Psoas muscle (tissue), 8 donors: ENCODE measurements at places on chromosomes 1 and 21.

- no peak for DNase-seq
Measured at GRCh38 chr1:9912264-9912936, 2.3 kb upstream of the CTNNBIP1 start.

DNA sequence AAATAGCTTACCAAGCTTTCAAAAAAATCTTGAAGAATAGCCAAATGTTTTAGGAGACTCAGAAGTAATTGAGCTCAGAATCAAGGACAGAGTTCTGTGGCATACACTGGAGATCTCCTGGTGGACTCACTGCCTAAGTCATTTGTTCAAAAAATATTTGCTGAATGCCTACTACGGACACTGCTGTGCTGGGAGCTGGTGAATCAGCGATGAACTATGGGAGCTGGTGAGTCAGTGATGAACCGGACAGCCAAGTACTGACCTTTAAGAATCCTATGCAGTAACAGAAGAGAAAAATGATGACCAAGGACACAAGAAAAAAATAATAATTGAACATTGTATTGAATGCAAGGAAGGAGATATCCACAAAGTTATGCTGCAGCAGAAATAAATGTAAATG, 717.9 kb upstream of the CXADR start:
- no peak for DNase-seq

DNA sequence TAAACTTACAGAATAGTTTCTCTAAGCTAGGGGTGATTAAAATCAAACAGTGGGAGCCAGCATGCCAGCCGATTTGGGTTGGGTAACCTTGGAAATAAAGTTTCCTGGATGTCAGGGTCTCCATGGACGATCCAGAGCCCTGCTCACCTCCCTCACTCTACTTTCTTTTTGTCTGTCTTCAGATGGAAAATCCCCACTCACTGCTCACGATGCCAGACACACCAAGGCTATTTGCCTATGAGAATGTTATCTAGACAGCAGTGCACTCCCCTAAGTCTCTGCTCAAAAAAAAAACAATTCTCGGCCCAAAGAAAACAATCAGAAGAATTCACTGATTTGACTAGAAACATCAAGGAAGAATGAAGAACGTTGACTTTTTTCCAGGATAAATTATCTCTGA, 13.9 kb downstream of the SLAMF7 start:
- DNase-seq: no peak

DNA sequence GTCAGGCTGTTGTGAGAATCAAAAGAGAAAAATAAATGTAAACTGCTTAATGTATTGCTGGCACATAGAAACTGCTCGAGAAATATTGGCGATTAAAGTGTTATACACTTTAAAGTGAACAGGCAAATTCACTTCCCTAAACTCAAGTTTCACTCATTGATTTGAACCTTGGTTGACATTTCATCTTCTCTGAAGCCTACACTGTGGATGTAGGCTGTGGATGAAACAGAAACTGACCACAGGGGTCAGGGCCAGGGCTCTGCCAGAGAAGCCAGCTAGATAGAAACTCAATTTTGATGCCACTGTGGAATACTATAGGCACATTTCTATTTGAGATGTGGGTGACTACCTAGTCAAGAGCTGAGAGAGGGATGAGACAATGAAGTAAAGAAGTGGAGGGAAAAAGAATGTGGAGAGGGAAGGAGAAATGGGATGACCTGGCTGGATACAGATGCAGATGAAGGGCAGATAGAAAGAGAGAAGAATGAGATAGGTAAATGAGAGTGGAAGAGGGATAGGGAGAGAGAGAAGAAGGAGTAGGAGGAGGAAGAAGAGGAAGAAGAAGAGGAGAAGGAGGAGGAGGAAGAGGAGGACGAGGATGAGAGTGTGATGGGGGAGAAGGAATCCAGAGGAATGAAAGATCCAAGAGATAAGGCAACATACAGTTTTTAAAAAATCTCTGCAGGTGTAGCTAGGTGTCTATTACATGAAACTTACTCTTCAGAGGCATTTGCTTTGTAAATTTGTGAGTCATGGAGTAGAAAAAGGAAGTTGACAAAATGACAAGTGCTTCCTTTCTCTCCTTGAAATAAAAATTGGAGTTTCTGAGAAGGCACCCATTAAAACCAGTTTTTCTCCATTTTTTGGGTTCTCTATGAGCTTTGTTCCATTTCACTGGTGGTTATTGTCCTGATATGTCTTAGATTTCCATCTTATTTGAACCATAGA, 17.4 kb upstream of the CD1D start:
- no peak for DNase-seq

GRCh38 chr1:12618965-12619791, 1.2 kb upstream of the DHRS3 start:
- peak; percentile 82 for DNase-seq

- peak; percentile 90 for DNase-seq
Measured at GRCh38 chr1:1540090-1540817, at the start of gene TMEM240. TMEM240 (minus strand) TSS chr1:1540624; CDS start chr1:1540346, 278 bp downstream.

GRCh38 chr1:36397083-36397377, 678 bp downstream of the LSM10 start:
- DNase-seq: no peak

GRCh38 chr1:54428837-54429518, 22.8 kb upstream of the SSBP3 start:
- no peak for DNase-seq

DNA sequence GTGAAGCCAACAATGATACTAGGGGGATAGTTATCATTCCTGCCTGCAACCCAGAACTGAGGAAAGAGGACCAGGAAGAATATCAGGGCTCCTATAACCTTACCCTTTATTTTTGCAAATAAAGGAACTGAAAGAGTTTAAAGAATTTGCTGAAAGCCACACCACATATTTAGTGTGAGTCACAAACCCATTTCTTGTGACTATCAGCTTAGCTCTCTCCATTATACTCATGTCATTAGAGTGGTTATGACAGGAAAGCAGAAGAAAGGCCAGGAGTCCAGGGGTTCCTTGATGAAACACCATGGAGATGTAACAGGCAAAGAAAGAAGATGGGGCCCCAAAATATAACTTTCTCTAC, 141.1 kb upstream of the SAMSN1 start:
- DNase-seq: no peak

- no peak for DNase-seq
Measured at GRCh38 chr1:240508201-240508600, 103.8 kb downstream of the GREM2 start.

DNA sequence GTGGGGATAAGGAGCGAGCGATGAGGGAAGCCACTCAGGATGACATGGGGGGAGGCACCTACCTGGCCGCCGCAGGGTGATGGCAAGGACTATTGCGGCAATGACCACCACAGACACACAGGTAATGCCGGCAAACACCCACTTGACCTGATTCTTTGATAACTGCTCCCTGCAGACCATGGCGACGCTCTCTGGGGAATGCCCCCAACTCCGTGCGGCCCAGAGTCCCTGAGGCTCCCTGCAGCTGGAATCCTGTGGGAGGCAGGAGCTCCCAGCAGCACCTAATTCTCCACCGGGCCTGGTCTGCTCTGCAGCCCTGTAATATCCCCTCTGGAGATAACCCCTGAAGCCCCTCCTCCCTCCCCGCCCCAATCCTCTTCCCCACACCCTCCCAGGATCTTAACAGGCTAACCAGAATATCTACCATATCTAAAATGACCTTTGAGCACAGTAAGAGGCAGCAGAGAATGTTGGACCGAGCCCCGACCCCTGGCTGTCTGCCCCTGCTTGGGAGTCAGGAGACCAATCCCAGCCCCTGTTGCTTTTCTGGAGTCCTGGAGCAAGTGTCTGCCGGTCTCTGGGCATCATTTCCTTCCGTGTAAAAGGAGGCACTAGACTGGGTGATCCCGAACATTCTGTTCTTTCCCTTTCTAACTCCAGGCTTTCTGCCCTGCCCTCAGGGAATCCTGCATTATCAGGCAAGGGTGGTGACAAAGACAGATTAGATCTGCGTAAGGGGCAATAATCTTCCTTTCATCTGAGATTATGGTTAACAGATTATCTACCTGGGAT, at the start of gene FAM151A:
Gene FAM151A, minus strand, starts transcription at position 310 of the 792 bp plus-strand sequence. Its CDS starts 130 bp downstream, at position 180.
- no peak for DNase-seq

DNA sequence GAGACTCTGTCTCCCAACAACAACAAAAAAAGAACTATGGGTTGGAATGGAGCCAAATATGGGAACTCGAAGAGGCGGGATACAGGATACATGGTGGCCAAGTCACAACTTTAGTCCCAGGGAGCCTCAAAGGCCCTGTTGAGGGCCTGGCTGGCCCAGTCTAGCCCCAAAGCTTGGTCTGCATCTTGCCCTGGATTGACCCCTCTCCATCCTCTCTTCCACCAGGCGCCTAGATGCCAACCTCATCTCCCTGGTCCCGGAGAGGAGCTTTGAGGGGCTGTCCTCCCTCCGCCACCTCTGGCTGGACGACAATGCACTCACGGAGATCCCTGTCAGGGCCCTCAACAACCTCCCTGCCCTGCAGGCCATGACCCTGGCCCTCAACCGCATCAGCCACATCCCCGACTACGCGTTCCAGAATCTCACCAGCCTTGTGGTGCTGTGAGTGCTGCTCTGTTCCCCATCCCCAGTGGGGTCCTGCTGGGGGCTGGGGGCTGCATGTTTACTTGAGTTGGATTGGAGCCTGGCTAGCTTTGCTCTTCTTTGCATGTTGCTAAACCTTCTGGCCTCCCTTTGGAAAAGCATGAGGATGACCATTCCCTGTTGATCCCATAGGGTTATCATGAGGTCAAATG, 65.5 kb downstream of the UBE2T start:
- no peak for DNase-seq

GRCh38 chr1:43135857-43136781, 36.0 kb downstream of the EBNA1BP2 start:
- no peak for DNase-seq

DNA sequence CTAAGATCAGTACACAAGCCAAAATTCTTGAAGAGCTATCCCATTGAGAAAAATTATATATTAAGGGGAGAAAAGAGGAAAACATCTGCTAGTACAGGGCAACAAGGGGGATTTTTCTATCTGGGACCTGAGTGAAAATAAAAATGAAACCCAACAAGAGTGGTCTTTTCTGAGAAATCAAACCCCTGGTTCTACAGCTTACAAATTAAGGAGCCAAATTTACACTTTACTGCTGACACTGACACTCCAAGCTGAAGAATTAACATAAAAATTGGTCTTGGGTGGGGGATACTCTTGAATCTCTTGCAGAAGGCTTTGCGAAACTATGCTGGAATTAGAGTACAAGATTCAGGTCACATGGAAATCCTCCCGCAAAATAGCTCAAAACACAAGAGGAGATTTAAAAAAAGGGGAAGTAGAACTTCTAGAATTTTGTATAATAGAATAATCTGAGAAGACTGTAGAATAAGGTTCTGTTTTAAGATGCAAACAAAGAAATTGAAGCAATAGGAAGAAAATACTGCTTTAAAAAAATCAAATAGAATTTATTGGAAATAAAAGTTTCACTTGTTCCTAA, 32.1 kb upstream of the HSPA13 start:
- no peak for DNase-seq

- DNase-seq: no peak
Measured at GRCh38 chr1:221440658-221441057, 301.2 kb downstream of the DUSP10 start.

- no peak for DNase-seq
Measured at GRCh38 chr1:91502672-91503184, 2.1 kb downstream of the CDC7 start.
